Kidney epithelial cell (primary cell): ENCODE measurements at places on chromosomes 16 and 17. TPM values are rescaled to one million over a fixed set of nuclear protein-coding genes. Genes with fewer than 3 reads are reported as not detected.
A peak's percentile ranks its signal among the peaks of the same experiment; 100 is the strongest.

- DNase-seq = no peak
Measured at GRCh38 chr17:17837966-17838962, 1.5 kb upstream of the SREBF1 start.

GRCh38 chr17:75557075-75557851 lies 30.3 kb upstream of the MYO15B start:
- peak; percentile 69 for DNase-seq

GRCh38 chr17:35733366-35733765 lies 1.9 kb downstream of the RASL10B start:
- peak; percentile 10 for DNase-seq

DNA sequence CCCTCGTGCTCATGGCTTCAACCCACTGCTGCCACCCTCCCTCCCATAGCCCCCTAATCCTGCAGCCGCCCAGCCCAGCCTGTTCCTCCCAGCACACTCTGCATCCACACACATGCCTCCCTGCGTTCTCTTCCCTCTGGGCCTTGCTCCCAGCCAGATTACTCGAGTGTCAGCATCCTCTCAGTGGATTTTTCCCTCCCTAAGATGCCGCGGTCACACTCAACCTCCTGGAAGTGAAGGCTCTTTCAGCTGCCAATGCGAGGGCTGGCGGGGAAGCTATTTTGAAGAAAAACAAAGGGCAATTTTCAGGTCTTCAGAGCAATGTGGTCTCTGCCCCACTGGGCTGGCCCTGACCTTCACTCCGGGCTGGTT lies 23.2 kb upstream of the CACNG5 start:
- DNase-seq = no peak

DNA sequence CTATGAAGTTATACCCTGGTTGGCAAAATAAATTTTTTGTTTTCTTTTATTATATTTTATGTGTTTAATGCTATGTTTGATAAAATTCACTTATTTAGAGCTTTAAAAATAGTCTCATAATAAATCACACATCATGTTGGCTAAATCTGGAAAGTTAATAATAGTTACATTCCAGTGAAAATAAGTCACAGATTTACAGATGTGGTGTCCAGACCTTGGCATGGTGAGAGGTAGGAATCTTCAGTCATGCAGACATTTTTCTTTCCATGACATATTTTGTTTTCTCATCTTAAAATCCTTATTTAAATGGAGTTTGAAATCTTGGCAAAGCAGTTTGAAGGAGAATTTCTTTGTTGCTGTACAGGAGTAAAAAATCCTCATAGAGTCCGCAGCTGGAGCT lies 48.1 kb upstream of the GOSR1 start:
- DNase-seq = no peak

GRCh38 chr17:74244548-74244947 lies 29.5 kb upstream of the DNAI2 start:
- DNase-seq = no peak

DNA sequence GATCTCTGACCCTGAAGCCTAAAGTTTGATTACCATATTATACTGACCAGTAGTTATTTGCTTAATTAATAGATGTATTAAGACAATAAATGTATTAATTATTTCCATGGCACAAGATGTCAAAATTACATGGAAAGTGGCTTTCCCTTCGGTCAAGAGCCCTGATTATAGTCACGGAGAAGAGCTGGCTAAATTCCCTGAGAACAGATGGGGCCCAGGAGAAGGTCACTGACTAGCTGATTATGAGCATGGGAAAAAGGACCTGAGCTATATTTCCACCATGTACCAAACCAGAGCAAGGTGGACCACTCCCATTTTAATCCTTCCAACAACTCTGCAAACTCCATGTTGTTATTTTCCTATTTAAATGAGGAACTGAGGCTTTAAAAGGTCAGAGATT lies 12.9 kb upstream of the MYO18A start:
- DNase-seq = no peak

- DNase-seq = no peak
Measured at GRCh38 chr16:89319631-89319885, 102.1 kb downstream of the ZNF778 start.

GRCh38 chr16:617855-618254 lies 12.9 kb upstream of the WFIKKN1 start:
- no peak for DNase-seq

DNA sequence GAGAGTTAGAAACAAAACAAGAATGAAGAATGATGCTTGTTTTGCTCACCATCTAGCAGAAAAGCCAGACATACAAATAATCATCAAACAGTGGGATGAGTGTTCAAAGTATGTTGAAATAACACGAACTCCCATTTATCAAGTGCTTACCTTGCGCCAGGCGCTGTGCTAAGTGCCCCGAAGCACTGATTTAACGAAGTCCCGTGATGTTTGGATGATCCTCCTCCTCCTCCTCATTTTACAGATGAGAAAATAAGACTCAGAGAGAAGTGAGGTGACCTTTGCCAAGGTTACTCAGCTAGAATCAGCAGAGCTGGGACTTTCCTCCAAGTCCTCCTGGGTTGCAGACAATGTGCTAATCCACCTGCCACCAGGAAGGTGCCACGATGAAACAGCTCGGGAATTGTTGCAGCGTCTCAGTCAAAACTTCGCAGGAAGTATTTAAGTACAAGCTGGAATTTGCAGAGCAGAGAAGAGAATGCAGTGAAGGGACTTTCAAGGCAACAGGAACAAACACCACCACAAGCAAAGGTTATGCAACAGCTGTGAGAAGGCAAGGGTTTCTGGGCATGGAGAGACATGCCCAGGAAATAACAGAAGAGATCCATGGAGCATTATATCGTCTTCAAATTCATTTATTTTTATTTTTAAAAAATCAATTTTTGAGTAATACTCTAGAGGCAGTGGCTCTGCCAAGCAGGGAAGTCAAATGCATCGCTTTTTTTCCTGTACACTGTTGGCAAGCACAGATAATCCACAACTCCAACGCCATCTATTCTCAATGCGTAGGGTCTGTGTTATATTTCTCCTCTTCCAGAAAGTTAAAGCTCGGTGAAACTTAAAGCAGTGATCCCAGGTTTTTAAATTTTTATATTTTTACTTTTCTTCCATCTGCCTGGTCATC lies 11.1 kb downstream of the PRCD start:
- no peak for DNase-seq

DNA sequence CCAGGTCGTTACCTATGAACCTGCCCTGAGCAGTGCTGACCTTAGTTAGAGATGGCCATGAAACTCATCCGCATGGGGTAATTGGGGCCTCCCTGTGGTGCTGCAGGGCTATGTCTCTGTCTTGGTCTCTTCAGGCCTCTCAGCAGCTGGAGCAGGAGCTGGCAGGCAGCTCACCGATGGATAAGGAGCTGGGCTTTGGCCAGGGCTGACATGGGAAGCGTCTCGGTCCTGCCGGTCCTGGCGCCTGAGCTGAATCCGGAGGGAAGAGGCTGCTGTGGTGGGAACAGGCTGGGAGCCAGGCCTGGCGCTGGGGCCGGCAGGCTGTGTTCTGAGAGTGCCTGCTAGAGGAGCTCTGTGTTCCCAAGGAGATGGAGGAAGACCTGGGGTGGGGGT lies 10.1 kb downstream of the IL32 start:
- DNase-seq = no peak

DNA sequence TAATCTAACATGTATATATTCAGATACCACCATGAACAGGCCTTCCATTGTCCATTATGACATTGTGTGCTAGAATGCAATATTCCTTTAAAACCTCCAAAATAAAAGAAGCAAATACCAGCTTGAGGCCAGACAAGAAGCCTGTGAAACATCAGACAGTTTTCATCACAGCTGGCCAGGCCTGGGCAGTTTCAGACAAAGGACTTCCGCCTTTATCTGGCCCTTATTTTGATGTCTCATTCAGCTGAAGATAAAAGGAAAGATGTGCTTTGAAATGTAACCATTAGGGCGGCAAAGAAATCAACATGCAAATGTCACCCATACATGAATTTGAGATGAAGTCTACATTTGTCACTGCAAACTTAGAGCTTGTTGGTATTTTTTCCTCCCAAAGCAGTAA lies 737.5 kb downstream of the KCNJ2 start:
- DNase-seq = peak; percentile 18

- DNase-seq = no peak
Measured at GRCh38 chr17:75371339-75371738, 34.1 kb downstream of the GRB2 start.

DNA sequence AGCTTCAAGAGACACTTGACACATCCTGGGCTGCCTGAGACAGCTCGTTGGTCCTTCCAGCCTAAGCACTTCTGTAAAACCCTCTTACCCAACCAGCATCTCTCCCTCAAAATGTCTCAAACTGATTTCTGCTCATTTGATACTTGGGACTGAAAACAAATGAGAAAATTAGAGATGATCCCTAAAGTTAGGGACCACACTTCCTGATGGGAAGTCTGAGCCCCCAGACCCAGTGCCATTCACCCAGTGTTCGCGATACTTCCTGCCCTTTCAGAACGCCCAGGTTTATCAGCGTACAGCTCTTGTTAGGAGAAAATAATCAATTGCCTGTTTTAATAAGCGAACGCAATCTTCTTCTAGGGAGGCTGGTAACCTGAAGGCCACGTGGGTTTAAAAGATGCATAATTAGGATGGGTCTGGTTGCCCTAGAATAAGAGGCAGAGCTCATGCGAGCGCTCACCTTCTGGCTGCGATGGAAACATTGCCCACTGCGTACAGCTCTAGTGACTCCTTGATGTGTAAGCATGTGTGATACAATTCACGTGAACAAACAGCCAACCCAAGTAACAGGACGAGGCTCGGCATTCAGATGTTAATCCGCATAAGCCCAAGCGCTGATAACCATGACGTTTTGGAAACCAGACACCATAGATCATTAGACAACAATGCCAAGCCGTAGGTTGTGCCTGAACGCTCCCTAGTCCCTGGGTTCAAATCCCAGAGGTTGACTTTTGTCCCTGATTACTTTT lies 213.1 kb downstream of the FOXL1 start:
- DNase-seq = no peak

- no peak for DNase-seq
Measured at GRCh38 chr17:75864448-75864871, 9.3 kb upstream of the WBP2 start.

GRCh38 chr17:65185668-65186382 lies 48.7 kb downstream of the RGS9 start:
- DNase-seq = no peak

DNA sequence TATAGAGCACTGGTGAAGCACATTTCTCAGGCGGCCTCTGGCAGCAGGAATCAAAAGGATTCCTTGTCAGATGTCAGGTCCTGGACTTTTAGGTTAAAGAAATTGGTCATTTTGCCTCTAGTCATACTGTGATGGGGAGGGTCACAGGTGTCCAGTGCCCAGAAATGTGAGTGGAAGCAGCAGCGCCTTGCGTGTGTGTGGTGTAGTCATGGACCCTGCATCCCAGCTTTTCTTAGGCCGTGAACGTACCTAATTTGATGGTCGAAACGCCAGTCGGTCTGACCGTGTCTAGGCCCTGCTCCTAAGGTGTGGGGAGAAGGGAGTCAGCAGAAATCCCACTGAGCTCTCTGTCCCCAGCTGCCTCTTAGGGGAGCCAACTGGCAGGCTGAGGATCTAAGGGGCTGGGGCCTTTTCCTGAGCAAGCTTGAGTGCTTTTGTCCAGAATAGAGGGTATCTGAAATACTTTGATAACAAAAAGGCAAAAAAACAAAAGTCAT lies 32.0 kb downstream of the POLR3E start:
- no peak for DNase-seq

DNA sequence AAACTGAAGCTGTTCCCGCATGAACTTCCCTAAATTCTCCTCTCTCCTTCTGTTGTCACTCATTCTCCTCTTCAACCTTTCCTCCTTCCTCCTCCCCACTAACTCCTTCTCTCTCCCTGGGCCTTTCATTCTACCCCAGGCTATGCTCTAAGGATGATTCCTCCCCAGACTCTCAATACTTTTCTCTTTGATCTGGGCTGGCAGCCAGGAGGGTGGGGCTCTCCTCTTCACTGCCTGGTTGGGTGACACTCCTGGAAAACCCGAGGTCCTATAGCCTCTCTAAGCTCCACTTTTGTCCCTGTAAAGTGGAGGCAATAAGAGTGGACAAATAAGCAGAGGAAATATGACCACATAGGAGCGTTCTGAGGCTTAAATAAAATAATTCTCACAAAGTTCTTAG lies 46.2 kb downstream of the HSD17B2 start:
- DNase-seq = no peak

Gene SLC2A4
- total RNA-seq = 0.38 and 1.1 TPM in 2 replicates

Gene SKAP1
- 3.6 and 5.6 TPM in 2 replicates for total RNA-seq

Gene KRT25
- total RNA-seq = not detected in 2 replicates

Gene TBC1D3G
- total RNA-seq = not detected in 2 replicates

Gene MT3
- not detected in 2 replicates for total RNA-seq

Gene PDIA2
- not detected in 2 replicates for total RNA-seq
